ENCODE measurements at places on chromosomes 7 and 10.
A peak's percentile ranks its signal among the peaks of the same experiment; 100 is the strongest.

DNA sequence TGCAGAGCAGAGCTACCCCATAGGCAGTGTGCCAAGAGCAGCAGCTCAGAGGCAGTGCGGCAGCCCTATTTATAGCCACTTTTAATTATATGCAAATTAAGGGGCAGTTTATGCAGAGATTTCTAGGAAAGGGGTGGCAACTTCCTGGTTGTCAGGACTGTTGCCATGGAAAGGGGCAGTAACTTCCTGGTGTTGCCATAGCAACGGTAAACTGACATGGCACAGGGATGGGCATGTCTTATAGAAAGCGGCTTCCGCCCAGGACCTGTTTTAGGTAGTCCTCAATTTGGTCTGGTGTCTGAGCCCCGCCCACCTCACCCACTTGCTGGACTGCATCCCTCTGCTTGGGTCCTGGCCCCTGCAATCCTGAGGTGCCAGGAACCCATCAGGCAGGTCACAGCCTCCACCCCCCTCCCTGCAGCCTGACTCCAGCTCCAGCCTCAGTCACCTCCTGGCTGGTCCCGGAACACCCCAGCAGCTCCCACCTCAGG lies 115.8 kb downstream of the TMEM130 start:
- DNase-seq = no peak

DNA sequence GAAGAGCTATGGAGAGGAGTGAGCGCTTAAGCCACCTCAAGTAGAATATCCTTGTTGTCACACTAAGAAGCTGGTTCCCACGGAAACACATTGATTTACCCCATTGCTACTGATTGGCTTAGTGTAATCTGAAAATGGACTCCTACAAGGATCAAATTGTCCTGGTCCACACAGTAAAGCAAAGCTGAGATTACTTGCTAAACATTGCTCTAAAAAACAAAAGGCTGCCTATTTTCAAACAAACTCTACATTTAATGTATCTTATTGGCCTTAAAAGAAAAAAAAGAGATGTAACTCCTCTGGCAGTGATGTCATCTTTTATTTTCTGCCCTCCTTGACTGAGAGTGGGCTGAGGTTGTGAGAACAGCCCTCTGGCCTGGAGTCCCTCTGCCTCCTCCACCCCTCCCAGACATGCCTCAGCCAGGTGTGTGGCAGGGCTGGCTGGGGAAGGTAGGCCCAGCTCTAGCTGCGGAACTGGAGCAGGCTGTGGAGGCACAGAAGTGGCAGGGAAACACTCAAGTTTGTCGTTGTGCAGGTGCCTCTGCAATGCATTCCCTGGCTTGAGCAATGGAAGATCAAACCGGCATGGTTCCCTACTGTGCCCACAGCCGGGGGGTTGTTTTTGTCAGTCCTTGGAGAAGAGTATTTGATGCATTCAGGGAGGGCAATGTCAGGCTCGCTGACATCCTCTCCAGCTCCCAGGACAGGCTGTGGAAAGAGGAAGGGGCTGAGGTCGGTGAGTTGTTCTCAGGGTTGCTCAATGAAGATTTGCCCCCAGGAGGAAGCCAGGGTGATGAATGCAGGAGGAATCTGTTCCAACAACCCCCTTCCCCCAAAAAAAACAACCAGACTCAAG lies 9.1 kb downstream of the KLF6 start:
- DNase-seq = no peak

GRCh38 chr7:19900118-19900517 lies 126.7 kb upstream of the TMEM196 start:
- no peak for DNase-seq

DNA sequence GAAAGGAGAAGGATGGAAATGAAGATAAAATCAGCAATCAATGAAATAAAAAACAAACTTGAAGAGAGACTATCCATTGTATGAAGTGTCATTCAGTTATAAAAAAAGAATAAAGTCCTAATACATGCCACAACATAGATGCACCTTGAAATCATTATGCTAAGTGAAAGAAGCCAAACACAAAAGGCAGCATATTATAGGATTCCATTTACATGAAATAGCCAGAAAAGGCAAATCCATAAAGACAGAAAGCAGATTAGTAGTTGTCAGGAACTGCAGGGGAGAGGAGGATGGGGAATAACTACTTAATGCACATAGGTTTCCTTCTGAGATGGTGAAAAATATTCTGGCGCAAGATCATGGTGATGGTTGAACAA lies 6.6 kb upstream of the PON1 start:
- no peak for DNase-seq

- DNase-seq = peak; percentile 45
These were observed 178.4 kb downstream of the EXOC4 start for GRCh38 chr7:133431134-133431724.

- DNase-seq = peak; percentile 17
These were observed 17.8 kb downstream of the VWC2 start for GRCh38 chr7:49791088-49791741.

- DNase-seq = peak; percentile 38
These were observed 14.6 kb downstream of the IFIT3 start for GRCh38 chr10:89342206-89342958.

DNA sequence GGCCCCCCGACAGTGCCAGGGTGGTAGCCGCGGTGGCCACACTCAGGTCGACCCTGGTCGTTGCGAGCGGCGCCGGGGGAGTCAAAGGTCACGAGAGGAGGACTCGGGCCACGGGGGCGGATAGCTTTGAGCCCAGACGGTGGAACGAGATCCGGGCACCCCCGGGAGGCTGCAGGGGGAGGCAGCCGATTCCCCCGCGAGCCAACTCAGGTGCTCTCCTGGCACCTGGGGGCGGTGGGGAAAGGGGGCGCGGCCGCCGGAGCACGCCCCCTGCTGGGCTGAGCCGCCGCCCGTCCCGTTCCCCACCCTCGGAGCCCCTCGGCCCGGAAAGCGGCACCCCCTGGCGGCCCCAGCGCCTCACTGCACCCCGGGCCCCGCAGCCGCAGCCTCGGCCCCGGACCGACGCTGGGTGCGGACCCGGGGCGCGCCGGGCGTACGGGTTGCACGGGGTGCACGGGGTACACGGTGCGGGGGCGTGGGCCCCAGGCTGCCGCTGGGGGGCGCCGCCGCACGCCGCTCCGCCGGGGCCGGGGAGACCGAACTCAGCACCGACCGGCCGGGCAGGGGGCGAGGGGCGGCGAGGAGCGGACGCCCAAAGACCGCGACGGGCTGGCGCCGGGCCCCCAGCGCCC lies 521 bp upstream of the NYAP1 start:
- peak; percentile 69 for DNase-seq

DNA sequence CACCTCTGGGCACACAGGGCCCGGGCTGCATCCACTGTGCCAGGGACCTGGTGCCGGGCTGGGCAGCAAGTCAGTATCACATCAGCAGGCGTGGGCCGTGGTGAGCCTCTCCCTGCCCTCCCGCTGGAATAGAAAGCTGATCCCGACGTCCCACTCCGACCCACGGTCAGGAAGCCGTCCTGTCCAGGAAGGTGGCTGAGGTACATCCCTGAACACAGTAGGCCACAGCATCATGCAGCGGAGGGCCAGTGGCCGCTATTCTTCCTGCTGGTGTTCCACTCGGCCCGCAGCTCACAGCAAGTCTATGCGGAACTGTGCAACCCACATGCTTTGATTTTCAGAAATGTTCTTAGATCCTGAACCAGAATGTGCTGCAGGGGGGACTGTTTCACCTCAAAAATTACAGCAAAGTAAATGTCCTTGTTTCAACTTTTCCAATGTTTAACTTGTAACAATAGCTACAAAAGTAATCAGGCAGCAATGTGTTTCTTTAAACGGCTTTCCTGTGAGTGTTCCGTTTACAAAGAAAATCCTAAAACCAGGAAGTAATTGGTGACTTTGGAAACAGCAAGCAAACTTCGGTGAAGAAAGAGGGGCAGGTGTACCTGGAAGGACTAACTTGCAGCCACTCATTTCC lies 676 bp upstream of the GPR146 start:
- DNase-seq = no peak

- peak; percentile 56 for DNase-seq
These were observed 23.7 kb downstream of the SRRM3 start for GRCh38 chr7:76225379-76225778.

- DNase-seq = no peak
These were observed 983 bp downstream of the TNRC18 start for GRCh38 chr7:5422396-5423305.

- no peak for DNase-seq
These were observed 224.3 kb downstream of the ELFN1 start for GRCh38 chr7:1894313-1894900.

GRCh38 chr7:44238116-44238695 lies 37.4 kb downstream of the YKT6 start:
- no peak for DNase-seq

- DNase-seq = no peak
These were observed 35.9 kb downstream of the PPP2R2D start for GRCh38 chr10:131936736-131937135.

- no peak for DNase-seq
These were observed 511.2 kb upstream of the KLF6 start for GRCh38 chr10:4296161-4296560.

DNA sequence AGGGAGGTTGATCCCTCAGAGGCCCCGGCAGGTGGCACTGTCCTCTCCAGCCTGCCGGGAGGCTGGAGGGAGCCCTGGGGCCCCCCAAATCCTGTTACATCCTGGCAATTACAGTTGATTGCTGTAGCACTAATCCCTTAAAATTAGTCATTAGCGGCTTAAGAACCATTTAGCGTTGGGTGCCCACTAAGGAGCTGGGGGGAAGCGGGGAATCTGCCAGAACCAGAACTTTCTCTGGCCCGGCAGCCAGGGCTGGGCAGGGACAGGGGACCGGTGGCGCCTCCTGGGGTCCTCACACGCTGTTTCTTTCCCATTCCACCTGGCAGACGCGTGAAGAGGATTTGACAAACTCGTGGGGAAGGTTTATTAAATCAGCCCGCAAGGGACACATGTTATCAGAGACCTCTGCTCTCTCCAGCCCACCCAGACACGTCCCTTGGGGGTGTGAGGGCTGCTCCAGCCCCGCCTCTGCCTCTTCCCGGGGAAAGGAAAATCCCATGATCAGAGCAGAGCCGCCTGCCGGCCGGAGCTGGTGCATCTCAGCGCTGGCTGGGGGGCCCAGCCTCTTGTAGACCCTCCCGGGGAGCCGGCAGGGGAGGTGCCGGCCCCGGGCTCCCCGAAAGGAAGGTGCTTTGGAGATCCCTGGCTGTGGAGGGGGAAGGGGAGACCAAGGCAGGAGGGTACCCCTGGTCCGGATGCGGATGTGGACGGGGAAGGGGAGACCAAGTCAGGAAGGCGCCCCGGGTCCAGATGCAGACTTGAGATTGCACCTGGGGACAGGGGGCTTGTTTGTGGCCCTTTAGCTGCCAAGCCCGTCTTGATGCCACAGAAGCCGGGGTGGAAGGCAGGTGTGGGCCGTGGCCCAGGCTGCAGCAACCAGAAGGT lies 142.7 kb downstream of the ELFN1 start:
- DNase-seq = peak; percentile 67

DNA sequence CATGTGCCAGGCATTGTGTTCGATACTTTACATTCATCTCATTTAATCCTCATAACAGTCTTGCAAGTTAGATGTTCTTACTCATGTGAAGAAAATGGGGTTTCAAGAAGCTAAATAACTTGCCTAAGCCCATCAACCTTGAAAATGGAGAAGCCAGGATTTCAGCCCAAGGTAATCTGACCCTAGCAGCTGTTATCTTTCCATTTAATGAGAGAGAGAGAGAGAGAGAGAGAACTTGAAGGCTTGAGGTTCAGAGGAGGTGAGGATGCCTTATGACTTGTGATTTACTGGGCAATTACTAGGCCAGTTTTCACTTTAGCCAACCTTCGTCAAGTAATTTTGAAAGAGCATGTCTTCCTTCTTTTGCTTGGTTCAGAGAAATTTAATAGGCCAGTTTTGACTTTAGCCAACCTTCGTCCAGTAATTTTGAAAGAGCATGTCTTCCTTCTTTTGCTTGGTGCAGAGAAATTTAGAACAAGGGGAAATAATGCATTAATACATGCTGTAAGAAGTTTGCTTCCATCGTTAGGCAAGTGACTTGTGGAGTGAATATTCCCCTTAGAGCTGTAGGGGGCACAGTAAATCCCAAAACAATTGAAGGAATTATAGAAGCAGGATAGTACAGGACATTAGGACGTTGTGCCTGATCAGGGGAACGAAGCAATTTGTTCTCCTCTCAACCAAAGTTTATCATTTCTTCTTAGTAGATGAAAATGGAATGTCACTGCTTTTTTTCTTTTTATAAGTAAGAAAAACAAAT lies 143.0 kb upstream of the BMPER start:
- no peak for DNase-seq

- peak; percentile 94 for DNase-seq
These were observed 481.5 kb upstream of the AKR1E2 start for GRCh38 chr10:4344492-4344994.

All from RWPE1 (cell line).